ENCODE measurements at places on chromosomes 2 and 18. TPM values are rescaled to one million over a fixed set of nuclear protein-coding genes. Genes with fewer than 3 reads are reported as not detected.

GRCh38 chr18:67074309-67074708 is 442.2 kb downstream of the DSEL start:
- no peak for DNase-seq

GRCh38 chr2:120177001-120177621 is 46.1 kb downstream of the TMEM185B start:
- no peak for DNase-seq

GRCh38 chr2:201835066-201835465 is 28.7 kb downstream of the CDK15 start:
- DNase-seq = no peak

GRCh38 chr2:128602699-128603101 is 284.0 kb upstream of the HS6ST1 start:
- DNase-seq = no peak

GRCh38 chr18:46152808-46153617 is 48.8 kb downstream of the HAUS1 start:
- DNase-seq = no peak

GRCh38 chr2:146209842-146210275 is 1635.0 kb upstream of the ACVR2A start:
- no peak for DNase-seq

The BCL11A gene
- polyA plus RNA-seq = 1.4 TPM

The LRPPRC gene
- 58.1 TPM for polyA plus RNA-seq

The MERTK gene
- polyA plus RNA-seq = 0.84 TPM

The LIPG gene
- polyA plus RNA-seq = 0.11 TPM

All from AG04450 (cell line).